Epithelial cell of proximal tubule (primary cell): ENCODE measurements at places on chromosomes 2 and 18.

GRCh38 chr2:204570421-204570820 is 25.1 kb downstream of the PARD3B start:
- DNase-seq: no peak

DNA sequence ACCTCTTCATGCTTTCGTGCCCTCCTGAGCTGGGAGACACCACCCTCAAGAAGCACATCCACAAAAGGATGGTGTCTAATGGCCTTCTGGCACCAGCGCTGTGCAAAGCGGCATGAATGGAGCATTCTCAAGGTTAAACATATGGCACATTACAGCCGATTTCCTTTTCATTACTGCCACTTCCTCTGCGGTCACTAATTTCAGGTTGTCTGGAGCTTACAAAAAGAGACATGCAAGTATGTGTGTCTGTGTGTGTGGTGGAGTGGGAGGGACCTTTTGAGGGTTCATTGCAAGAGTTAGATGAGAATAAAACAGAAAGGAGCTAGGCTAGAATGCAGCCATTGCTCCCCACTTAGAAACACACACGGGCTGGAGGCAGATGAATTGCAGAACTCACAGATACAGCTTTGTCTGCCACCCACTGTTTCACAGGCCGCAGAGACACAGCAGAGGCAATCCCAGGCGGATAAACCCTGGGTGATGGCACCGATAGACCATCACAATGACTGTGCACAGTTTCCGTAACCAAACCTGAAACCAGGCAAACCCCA is 76.0 kb downstream of the TGIF1 start:
- DNase-seq: no peak

DNA sequence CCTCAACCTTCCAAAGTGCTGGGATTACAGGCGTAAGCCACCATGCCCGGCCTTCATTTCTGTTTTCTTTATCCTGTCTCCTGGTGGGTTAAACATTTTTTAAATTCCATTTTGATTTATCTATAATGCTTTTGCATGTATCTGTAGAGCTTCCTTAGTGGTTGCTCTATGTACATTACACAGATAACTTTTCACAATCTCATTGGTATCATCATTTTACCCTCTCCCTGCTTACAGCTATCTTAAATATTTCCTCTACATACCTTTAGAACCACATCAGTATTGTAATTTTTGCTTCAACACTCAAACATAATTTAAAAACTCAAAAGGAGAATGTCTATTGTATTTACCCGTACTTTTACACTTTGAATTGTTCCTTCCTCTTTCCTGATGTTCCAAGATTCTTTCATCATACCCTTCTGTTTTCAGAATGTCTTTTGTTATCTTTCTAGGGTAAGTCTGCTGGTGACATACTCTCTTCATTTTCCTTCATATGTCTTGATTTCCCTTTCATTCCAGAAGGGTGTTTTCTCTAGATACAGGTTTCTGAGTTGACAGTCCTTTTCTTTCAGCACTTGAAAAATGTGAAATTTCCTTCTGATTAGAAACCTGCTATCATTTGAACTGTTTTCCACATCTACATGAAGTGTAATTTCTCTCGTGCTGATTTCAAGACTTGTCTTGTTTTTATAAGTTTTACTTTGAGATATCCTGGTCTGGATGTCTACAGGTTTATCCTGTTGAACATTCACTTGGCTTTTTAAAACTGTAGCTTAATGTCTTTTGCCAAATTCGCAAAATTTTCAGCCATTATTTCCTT is 21.9 kb downstream of the PPP3R1 start:
- no peak for DNase-seq

DNA sequence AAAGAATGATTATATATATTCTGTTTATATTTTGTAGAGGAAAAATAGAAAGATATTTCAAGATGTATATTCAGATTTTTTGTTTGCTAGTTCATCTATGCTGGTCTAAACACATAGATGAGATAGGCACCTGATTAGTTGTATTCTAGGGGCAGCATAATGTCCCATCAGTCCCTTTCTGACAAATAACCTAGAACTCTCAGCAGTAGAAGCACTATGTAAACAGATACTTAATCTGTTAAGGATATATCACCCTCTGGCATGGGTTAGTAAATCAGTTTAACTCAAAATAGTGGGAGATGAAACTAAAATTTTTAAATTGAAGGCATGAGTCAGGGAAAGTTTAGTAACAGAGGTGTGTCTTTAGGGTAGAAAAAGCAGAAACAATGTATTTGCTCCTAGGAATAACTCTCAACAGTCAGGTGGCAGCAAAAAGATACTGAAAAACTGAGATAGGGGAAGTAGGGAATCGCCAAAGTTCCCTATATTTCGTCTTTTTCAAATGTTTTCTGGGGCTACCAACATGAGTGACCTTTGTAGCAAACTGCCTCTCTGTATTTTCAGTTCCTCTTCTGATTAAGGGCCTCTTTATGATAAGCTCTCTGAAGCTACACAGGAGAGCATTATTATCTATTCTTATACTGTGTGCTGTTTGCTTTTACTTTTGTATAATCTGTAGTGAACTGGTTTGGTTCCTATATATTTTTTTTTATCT is 5.7 kb downstream of the PPP1R1C start:
- no peak for DNase-seq
